Eye (tissue), 1 donor: ENCODE measurements at places on chromosomes 6 and 20.

DNA sequence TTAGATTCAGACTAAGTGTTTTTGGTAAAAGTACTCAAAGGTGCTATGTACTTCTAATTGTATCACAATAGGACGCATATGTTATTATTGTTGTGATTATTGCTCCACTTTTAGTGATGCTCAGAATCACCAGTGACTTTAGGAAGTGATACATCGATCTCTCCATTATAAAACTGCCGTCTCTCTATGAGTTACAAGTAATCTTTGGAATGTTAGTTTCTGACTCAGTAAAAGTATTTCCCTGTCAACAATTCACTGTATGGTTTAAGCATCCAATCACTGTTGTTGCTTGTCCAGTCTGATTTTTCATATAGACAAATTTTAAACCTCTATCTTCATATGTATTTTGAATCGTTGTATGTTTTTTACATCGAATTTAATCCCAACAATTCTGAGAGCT, 9.4 kb downstream of the DCBLD1 start:
- DNase-seq, result no peak

DNA sequence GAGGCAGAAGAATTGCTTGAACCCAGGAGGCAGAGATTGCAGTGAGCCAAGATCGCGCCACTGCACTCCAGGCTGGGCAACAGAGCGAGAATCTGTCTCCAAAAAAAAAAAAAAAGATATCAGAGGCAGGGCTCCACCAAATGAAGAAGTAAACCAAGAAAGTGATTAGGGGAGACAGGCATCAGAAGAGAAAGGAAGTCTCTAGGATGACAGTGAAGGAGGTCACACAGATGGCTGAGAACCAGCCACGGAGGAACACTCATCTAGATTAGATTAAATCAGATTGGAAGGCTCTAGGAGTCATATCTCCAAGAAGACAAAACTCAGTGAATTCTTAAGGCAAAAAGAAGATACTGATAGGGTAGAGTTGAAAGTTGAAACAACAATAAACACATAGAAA, 102.2 kb upstream of the CCDC28A start:
- DNase-seq, result no peak

GRCh38 chr20:3374296-3374695, 33.2 kb downstream of the DNAAF9 start:
- DNase-seq, result no peak

DNA sequence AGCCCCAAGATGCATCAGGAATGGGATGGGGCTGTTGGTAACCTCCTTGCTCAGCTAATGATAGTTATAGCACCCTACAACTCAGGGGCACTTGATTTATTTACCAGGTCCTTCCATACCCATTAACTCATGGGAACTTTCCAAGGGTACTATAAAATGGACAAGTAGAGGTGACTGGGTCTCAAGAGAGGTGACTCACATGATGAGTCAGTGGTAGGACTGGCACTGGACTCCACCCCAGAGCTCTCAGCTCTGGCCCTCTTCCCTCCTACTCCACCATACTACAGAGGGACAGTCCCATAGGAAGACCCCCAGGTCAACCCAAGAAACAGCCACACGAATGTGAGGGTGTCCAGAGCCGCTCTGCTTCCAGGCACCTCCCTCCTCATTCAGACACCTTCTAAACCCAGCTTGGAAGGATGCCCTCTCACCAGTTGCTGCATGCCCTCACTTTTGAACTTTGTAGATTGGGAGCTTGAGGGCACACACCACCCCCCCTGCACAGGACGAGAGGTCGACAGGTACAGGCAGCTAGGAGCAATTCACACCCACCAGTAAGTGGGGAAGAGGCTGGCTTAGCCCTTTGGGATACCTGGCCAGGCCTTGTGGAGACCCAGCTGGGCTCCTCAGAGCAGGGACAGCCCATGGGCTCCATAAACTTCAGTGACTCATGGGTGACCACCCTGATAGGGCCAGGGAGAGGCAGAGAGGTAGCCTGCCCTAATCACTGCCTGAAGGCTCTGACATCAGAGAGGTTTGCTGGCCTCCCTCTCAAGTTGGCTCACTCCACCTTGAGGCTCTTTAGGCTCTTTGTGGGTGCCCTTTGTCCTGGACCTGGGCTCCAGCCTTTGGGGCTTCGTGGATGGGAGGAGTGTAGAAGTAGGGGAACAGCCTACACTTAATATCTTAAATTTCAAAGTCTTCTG, 81.6 kb upstream of the MLN start:
- DNase-seq, result no peak

GRCh38 chr20:33306807-33307206, 23.8 kb downstream of the BPIFB1 start:
- no peak for DNase-seq

GRCh38 chr6:109305028-109305427, 77.2 kb downstream of the CD164 start:
- no peak for DNase-seq
